ENCODE measurements at places on chromosomes 13 and 19.

DNA sequence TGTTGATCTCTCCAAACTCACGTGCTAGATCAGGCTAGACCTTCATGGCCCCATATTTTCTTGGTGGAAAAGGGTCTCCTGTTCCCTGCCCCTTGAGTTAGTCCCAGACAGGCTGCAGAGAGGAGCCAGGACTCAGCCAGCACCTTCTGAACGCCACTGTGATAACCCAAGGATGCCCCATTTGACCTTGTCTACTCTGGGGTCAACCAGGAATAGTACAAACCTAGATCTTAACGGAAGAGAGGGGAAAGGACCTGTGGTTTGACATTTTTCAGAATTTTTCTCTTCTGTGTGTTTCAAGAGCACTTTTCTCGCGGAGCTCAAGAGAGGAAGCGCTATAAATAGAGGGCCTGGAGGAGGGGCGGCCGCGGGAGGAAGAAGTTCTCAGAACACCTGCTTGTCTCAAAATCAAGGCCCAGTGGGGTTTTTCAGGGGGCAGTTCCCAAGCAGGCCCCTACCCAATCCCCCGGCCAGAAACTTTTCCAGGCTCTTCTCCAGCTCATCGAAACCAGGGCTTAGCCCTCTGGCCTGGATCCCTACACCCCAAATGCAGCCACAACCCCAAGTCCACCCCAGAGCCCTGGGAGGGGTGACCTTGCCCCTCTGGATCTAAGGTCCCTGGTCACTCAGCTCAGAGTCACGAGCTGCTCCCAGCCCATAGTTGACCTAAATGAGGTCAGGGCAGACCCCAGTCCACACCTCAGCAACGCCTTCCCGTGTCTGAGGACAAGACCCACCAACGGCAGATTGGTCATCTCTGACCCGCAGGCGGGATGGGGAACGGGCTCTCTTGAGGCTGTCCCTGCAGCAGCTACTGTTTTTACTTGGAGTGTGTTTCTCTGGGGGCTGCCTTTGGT lies 75.6 kb upstream of the TM9SF2 start:
- DNase-seq: peak; percentile 58

GRCh38 chr19:52094526-52095130 lies 937 bp downstream of the ZNF841 start:
- DNase-seq: no peak

- no peak for DNase-seq
Measured at GRCh38 chr19:32349051-32349450, 3.6 kb downstream of the ZNF507 start.

DNA sequence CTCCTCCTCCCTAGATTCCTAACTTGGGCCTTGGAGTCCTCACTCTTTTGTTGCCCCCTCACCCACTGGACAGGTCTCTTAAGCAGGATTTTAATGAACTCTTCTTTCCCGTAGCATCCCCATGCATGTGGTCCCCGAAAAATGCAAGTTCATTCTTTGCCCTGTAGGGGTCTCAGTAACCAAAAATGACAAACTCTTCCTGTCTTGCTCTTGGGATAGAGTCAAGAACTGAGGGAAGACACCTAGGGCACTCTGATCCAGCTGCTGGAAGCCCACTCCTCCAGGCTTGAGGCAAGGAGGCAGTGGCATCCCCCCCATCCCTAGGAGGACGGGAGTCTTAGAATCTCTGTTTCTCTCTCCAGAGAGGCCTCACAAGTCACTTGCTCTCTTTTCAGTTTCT lies 987.0 kb downstream of the DIAPH3 start:
- no peak for DNase-seq

DNA sequence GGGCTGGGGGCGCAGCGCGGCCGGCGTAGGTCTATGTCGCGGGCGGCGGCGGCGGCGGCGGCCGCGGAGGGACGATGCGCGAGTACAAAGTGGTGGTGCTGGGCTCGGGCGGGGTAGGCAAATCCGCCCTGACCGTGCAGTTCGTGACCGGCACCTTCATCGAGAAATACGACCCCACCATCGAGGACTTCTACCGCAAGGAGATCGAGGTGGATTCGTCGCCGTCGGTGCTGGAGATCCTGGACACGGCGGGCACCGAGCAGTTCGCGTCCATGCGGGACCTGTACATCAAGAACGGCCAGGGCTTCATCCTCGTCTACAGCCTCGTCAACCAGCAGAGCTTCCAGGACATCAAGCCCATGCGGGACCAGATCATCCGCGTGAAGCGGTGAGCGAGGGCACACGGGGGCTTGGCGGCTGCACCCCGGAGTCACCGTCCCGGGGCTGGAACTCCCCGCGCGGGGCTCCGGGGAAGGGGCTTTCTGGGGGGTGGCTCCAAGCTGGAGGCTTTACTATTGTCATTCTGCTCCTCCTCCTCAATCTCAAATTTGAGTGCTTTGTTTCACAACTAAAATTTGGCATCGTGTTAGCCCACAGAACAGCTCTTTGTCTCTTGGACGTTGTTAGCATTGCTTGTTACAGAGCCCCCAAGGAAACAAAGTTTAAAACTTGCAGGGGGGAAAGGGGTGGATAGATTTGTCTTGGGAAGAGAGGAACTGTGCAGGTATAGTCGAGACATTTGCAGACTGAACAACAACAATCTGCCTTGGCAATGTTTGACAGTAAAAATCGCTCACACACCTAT lies 630 bp downstream of the RAP2A start:
- peak; percentile 52 for DNase-seq

GRCh38 chr19:19445911-19446361 lies 40.5 kb downstream of the GATAD2A start:
- no peak for DNase-seq

GRCh38 chr19:38993271-38993670 lies 17.7 kb upstream of the FBXO17 start:
- no peak for DNase-seq

GRCh38 chr13:65292488-65292901 lies 1937.6 kb downstream of the PCDH9 start:
- DNase-seq: no peak

- no peak for DNase-seq
Measured at GRCh38 chr13:46572752-46573431, 19.9 kb downstream of the LRCH1 start.

- no peak for DNase-seq
Measured at GRCh38 chr13:48654511-48654910, 782 bp downstream of the CYSLTR2 start.

- DNase-seq: no peak
Measured at GRCh38 chr19:4389511-4390016, 10.8 kb downstream of the SH3GL1 start.

GRCh38 chr13:82947191-82947621 lies 935.1 kb downstream of the SLITRK1 start:
- no peak for DNase-seq

DNA sequence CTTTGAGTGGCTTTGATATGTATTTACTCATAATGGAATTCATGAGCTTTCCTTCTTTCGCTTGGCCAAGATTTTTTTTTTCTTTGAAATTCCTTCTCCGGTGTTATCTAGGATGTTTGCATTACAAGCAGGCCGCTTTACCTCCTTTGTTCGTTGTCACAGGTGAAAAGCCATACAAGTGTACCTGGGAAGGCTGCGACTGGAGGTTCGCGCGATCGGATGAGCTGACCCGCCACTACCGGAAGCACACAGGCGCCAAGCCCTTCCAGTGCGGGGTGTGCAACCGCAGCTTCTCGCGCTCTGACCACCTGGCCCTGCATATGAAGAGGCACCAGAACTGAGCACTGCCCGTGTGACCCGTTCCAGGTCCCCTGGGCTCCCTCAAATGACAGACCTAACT lies 16.7 kb downstream of the KLF5 start:
- DNase-seq: no peak

DNA sequence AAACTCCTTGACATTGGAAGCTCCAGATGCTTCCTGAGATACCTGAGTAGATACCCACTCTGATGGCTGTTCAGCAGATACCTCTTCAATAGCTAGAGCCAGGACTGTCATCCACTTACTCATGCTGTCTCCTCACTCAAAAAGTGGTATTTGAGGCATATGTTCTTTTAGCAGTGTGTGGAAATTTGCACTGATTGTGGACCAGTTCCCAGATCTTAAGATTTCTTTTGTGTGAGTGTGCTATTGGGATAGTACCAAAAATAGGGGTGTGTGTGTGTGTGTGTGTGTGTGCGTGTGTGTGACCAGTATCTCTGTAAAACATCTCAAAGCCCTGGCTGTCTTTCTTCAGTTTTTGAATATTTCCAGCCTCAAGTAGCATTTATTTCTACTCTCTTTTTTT lies 108.3 kb downstream of the SLITRK5 start:
- no peak for DNase-seq

GRCh38 chr13:32060401-32060878 lies 28.9 kb downstream of the FRY start:
- DNase-seq: peak; percentile 60

DNA sequence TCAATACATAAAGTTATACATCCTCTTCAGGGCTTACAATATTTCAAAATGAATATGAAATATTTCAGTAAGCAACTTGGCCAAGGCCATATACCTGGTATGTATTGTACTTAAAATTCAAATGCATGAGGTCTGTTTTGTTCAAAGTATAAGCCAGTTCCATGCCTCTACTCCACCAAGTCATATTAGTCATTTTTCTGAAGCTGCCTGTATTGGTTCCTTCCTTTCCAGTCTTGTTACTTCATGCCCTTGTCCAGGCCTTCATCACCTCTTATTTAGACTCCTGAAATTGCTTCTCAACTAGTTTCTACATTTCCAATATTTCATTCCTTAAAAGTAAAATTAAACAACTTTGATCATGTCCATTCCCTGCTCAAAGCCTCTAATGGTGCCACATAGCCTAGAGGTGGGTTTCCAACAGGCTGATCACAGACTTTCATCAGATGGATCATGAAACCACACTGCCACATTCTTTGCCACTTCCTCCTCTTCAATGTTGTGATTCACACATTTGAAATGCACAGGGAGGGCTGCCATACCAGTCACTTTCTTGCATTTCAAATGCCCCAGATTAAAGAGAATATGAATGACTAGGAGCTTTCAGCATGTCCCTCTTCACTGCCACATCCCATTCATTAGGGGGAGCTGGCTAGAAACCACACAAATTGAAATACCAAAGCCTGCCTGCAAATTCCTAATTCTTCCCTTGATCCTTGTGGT lies 424.1 kb upstream of the DACH1 start:
- DNase-seq: no peak

GRCh38 chr13:22090106-22090505 lies 419.2 kb downstream of the FGF9 start:
- DNase-seq: no peak

DNA sequence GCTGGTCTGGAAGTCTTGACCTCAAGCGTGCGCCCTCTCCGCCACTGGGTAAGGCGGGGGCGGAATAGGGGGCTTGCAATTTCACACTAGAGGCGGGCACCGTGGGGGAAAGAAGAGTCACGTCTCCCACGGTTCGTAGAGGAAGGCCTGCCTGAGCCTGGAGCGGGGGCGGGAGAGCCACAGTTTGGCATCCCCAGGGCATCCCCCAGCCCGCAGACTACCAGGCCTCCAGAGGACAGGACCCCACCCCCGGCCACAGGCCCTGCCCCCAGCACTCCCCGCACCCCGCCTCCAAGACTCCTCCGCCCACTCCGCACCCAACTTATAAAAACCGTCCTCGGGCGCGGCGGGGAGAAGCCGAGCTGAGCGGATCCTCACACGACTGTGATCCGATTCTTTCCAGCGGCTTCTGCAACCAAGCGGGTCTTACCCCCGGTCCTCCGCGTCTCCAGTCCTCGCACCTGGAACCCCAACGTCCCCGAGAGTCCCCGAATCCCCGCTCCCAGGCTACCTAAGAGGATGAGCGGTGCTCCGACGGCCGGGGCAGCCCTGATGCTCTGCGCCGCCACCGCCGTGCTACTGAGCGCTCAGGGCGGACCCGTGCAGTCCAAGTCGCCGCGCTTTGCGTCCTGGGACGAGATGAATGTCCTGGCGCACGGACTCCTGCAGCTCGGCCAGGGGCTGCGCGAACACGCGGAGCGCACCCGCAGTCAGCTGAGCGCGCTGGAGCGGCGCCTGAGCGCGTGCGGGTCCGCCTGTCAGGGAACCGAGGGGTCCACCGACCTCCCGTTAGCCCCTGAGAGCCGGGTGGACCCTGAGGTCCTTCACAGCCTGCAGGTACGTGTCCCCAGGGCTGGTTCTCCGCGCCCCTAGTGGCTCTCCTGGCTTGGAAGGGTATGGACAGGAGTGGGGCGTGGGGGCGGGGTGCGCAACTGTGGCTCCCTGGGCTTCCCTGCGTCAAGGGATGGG lies at the start of gene ANGPTL4:
TSS of gene ANGPTL4 (plus strand) at position 353 of the 969 bp plus-strand sequence. CDS start at position 520, 167 bp downstream.
- DNase-seq: peak; percentile 85

GRCh38 chr19:51386882-51387520 lies 773 bp downstream of the LIM2 start:
- no peak for DNase-seq

DNA sequence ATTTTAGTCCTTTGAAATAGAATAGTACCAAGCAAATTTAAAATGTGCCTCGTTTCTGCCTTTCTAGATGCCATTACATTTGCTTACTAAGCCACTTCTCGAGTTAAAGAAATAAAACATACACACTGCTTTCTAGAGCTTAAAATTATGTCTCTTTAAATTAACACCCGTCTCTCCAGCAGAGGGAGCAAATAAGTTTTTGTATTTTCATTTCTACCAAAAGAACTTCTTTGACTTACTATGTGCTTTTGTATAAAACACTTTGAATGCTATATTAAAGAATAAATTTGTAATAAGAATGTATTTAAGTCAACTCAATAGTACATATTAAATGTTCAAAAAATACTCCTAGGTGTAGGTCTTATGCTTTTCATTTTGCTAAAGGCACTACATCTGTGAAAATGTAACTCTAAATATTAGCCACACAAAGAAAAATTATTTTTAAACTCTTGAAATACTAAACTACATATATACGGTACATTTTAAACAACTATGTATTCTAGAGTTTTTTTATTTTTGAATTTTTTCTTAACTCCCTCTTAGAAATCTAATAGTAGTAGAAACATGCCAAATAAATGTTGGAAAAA lies 269.3 kb upstream of the MIR17HG start:
- no peak for DNase-seq

DNA sequence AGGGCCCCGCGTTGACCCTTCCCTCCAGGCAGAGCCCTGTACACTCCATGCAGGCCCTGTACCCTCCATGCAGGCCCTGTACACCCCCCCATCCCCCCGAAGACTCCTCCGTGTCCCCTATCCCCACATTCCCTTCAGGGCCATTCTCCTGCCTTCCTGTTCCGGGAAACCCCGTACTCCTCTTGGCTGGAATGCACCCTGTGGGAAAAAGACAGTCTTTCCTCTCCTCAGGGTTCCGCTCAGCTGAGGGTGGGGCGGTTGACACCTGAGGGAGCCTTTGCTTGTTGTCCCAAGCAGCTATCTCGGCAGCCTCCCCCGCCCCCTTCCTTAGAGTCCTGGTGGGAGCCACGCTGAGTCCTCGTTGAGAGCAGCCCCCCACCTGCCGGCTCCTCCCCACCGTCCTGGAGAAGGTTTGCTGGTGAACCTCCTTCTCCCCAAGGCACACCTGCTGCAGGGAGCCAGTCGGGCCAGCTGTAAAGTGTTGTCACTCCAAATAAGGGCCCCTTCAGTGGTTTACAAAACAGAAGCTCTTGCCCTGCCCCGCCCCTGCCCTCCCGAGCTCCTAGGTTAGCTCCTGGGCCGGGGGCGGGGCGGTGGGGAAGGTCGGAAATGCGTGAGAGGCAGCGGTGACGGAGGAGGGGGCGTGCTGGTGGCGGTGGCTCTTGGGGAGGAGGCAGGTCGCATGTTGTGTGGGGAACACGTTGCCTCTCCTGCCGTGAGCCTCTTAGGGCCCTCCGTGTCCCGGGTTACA lies 1.5 kb downstream of the GNA11 start:
- DNase-seq: no peak

GRCh38 chr19:38247734-38248268 lies 8.4 kb downstream of the PPP1R14A start:
- DNase-seq: no peak
